Stimulated activated CD8-positive, alpha-beta memory T cell treated with anti-CD3 and anti-CD28 coated beads, Interleukin-4, amount 100 ng/mL, for 1 hour (primary cell): ENCODE measurements at places on chromosomes 11 and 22.

DNA sequence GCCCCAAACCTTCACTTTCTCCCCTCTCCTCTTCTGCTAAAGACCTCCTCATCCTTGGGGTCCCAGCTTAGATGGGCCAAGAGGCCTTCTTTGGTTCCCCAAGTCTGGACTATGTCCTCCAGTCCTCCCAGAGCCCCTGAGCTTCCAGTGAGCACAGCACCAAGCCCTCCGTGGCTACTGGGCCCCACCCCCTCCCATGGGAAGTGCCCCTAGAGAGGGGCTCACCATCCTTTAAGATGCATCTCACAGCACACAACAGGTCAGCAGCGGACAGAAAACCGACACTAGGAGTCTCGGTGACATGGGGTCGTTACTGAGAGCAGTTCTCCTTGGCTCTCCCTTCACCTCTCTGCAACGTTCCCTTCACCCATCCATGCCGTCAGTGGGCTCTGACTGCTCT lies 2.7 kb downstream of the LRRC32 start:
- no peak for DNase-seq

DNA sequence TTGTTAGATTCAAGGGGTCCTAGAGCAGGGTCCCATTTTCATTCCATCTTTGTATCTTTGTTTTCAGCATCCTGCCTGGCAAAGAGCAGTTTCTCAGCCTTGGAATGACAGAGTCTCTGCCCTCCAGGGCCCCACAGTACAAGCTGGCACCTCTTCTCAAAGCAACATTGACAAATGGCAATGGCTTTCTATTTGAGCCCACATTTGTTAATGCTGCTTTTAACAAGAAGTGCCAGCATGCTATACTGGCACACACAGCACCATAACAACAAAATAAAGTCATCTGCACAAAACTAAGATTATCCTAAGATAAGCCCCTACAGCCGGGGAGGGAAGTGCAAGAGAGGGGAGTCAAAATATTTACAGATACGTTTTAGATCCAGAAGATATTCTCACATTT lies 309.7 kb upstream of the C11orf87 start:
- DNase-seq, result no peak

DNA sequence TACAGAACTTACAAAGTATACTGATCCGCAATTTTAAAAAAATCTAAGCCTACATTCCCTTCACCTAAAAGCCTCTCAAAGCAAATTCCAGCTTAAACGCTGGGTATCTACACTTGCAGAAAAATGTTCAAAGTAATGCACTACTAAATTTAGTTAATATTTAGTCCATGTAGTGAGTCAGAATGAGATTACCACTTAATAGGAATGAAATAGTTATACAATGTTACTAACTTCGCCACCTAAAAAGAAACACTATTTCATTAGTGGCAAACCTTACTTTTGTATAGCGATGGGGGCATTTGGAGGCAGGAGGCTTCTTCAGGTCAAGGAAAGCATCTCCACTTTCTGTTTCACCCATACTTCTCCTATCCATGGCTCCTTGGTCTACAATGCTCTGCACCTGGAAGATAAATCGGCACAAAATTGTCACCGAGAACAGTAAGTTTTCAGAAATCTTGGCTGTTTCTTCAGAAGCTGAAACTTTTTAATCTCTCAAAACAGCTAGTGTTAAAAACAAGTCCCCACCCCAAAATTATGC lies 1.2 kb downstream of the EIF4ENIF1 start:
- no peak for DNase-seq

DNA sequence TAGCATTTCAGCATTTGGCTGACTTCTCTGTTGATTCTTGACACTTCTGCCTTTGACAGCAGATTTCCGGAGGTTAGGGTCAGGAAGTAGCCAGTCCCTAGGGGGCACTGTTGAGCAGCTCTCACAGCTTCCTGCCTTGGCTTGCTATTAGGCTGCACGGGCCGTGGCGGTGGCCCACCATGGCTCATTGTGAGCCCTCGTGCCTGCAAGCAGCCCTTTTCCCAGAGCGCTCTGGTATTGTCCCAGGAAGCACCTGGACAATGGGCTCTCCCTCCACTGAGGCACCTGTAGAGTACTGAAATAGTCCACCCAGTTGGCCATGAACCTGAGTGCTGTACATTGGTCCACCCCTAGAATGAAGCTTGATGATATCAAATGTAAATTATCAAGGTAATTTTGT lies 100.2 kb upstream of the GAL start:
- DNase-seq, result peak; percentile 6

DNA sequence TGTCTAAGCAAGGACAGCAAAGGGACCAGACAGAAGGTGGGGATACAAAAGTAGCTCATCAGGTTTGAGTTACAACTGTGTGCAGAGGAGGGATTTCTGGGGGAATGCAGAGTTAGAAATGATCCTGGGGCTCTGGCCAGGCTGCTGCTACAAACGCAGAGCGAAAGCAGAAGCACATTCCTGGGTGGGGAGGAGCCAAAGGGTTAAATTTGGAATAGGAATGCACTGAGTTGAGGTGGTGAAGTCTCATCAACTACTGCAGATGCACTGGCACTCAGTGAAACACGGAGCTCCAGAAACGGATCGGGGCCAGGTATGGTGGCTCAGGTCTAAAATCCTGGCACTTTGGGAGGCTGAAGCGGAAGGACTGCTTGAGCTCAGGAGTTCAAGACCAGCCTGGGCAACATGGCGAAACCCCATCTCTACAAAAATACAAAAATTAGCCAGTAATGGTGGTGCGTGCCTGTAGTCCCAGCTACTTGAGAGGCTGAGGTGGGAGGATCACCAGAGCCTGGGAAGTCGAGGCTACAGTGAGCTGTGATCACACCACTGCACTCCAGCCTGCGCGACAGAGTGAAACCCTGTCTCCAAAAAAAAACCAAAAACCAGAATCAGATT lies 3.2 kb downstream of the CHKA start:
- DNase-seq, result no peak

DNA sequence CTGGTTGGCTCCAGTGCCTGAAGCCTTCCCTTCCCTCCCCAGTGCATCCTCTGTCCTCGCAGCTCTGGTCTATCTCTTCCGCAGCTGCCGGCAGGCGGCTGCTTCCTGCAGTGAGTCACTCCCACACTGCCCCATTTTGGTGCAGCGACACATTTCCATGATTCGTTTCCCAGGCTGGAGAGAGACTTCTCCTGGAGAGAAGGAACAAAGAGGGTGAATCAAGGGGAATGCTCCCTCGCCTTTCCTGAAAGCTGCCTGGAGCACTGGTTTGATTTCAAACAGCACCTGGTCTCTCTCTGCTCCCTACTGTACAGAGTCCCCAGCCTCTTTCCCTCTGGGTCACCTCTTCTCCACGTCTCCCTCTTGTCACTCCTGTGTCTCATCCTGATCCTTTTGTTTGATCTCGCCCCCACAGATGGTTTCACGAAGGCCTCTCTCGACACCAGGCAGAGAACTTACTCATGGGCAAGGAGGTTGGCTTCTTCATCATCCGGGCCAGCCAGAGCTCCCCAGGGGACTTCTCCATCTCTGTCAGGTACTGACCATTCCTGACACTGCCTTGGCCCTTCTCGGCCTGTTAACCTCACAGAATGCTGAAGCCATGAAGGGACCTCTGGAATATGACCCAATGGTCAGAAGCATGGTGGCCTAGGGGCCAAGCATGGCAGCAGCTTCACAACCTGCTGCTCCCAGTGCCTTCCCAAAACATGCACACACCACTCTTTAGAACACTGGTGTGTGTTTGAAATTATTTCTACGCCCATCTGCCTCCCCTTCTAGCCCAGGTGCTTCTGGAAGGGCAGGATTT lies at the start of gene TMA7B:
TMA7B (plus strand) TSS at position 758 of the 808 bp plus-strand sequence. CDS start 3,978 bp downstream, outside the sequence.
- no peak for DNase-seq

GRCh38 chr11:95443386-95443785 lies 212.4 kb upstream of the SESN3 start:
- DNase-seq, result no peak

DNA sequence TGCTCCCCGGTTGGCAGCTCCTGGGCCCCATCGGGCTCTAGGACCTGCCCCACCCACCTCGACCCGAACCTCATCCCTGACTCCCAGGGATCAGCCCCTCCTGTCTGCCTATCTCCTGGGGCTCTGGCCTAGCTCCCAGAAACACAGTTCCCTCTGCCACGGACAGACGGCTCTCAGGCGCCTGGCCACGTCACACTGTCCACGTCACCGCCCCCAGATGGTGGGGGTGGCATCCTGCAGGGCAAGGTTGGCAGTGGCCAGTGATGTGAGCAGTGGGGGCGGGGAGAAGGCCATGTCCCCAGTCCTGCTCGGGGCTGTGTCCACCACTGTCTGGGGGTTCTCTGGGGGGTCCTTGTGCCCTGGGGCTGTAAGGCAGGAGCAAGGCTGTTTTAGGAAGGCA lies 29.2 kb downstream of the SYT7 start:
- no peak for DNase-seq

- no peak for DNase-seq
Measured at GRCh38 chr22:50218996-50219727, 18.4 kb downstream of the SELENOO start.

- no peak for DNase-seq
Measured at GRCh38 chr11:64146036-64146955, 19.6 kb downstream of the MACROD1 start.

GRCh38 chr11:64624883-64625481 lies 34.0 kb downstream of the SLC22A12 start:
- DNase-seq, result no peak

- DNase-seq, result no peak
Measured at GRCh38 chr11:19963697-19964387, 196.4 kb downstream of the DBX1 start.

- no peak for DNase-seq
Measured at GRCh38 chr22:19213001-19213400, 34.5 kb upstream of the SLC25A1 start.

DNA sequence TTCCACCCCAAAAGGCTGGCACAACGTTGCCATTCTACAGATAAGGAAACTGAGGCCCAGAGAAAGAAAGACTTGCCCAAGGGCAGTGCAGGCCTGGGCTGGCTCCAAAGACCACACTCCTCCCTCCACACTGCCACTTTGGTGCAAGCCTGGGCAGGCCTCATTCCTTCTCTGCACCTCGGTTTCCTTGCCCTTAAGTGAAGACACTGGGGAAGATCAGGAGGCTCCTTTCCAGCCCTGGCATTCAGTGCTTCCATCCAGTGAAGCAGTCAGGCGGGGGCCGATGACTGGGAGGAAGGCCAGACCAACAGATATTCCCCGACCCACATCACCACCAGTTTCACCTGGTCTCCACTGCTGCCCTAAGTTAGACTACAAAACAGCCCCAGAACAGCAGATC lies 18.3 kb upstream of the TCF20 start:
- no peak for DNase-seq

- DNase-seq, result no peak
Measured at GRCh38 chr22:28783786-28784671, 11.5 kb downstream of the CCDC117 start.

- DNase-seq, result no peak
Measured at GRCh38 chr11:35276396-35277145, 137.6 kb downstream of the CD44 start.

DNA sequence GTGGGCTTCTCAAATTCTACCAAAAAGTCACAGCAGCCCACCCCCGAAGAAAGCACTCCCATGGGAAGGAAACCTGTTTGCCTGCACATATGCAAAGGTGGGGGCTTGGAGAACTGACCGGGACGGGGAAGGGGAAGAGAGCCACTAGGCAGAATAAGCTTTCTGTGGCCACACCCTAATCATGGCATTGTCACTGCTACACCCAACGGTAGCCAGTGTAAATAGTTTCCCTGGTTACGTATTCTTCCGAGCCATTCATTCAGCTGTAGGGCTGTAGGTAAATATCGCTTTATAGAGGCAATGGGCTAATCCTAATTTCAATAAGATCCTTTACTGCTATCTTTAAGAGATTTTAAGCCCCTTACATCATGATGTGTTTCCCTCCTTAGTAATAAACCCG lies 61.7 kb downstream of the PRDM11 start:
- DNase-seq, result no peak

DNA sequence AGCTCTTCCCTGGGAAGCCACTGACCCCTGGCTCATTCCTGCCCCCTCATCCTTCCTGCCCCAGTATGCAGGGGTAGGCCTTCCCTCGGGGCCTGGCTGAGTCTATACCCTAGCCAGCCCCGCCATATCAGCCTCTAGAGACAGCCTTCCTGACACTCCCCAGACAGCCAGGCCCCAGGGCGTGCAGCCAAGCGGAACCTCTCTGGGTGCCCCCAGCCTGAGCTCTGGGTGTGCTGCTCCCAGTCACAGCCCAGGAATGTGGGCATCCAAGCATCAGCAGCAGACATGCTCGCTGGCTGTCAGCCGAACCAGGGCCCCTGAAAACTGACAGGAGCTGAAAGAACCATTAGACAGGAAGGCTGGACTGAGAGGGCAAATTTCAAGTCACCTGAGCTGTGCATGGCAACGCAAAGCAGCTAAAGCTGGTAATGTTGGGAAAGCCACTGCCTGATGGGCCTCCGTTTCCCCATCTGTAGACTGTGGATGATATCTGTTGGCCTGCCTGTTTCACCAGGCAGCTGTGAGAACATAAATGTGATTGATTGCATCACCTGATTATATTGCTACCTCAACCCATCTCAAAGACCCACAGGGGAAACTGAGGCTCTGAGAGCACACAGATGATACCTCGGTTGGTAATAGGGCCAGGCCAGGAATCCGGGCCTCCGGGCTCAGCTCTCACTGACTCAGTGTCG lies 93.2 kb downstream of the LRRC32 start:
- no peak for DNase-seq

DNA sequence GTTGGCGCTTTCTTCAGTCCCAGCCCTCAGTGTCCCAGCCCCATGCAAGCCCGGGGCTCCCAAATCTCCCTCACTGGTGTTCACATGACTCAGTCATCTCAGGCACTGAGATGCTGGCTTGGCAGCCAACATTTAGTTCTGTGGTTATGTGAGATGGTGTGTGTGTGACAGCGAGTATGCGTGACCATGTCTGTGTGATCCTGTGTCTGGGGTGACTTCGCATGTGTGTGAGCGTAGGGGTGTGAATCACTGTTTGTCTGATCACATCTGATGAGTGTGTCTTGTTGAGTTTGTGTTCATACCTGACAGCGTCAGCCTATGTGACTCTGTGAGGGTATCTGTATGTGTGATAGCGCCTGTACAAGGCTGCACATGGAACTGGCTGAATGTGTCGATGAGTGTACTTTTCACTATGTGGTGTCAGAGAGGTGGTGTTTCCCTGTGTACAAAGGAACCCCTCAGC lies 16.2 kb downstream of the CREB3L1 start:
- no peak for DNase-seq
